Hippocampal formation (tissue), 2 donors: ENCODE measurements at places on chromosomes 7 and 10.

GRCh38 chr7:43865277-43865676 is 4.0 kb downstream of the MRPS24 start:
- no peak for DNase-seq

DNA sequence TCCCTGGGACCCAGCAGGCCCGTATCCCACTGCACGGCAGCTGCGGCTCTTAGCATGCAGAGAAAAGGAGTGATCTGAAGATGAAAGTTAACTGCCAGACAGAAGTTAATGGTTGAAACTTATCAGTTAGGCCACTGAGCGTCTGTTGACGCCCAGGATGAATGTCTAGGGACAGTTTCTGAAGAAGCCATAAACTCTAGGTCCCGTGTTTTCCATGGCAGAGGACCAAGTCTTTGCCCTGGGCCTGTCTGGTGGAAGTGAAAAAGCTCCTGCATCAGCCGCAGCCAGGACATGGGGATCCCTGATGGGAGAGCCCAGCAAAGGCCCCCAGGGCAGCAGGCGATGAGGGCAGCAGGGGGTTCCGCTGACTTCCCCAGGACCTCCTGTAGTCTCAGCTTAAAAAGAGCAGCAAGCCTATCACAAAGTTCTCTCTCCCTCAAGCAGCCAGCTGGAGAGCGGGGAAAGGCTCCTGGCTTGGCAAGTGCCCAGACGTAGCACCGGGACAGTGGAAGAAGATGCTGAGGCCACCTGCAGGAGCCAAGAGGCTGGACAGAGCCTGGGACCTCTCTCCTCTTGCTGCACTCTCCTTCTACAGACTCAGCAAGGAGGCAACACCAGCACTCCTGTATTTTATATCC is 79.6 kb downstream of the TNS3 start:
- DNase-seq: no peak

DNA sequence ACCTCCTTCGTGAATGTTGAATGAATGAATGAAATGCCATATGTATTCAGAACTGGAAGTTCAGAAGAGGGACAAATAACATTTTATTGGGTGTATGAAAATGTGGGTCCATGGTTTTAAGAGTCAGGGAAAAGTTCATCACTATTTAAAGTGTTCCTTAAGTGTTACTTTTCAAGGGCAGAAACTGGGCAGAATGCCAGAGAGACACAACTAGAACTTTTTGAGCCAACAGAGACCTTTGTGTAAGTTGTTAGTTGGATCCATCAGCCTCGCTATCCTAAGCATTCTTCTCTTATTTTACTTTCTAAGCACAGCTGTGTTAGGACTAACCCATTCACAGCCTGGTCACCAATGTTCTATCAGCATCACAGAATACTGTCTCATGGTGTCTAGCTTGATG is 13.6 kb upstream of the TAF3 start:
- DNase-seq: no peak

DNA sequence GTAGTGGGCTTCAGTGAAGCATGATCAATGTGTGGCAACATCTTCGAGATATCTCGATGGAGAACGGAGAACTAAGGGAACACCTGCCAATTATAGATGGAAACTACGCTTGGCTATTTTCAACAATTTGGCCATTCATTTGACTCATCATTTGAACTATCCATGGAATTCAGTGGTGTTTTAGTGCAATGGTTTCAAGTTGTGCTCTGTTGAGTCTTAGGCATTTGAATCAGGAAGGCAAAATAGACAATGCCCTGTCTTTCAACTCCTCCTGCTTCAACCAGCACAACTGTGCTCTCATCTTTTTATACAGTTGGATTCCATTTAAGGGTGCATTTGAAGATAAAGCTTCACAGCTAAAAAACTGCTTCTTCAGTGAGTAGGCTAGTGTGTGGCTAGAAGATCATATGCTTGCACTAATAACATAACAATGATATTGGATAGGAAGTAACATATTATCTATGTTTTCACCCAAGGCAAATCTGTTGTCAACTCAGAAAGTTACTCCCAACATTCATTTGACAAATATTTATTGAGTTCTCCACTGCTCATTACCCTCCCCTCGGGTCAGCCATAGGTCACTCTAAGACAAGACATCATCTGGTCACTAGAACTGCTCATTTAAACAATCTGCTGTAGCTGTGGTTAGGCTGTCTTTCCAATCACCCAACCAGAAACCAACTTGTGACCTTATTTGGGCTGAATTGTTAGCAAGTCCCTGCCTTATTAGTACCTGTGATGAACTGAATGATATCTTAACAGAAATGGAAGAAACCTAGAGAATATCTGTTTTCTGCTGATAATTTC is 314.1 kb upstream of the SP4 start:
- DNase-seq: no peak

DNA sequence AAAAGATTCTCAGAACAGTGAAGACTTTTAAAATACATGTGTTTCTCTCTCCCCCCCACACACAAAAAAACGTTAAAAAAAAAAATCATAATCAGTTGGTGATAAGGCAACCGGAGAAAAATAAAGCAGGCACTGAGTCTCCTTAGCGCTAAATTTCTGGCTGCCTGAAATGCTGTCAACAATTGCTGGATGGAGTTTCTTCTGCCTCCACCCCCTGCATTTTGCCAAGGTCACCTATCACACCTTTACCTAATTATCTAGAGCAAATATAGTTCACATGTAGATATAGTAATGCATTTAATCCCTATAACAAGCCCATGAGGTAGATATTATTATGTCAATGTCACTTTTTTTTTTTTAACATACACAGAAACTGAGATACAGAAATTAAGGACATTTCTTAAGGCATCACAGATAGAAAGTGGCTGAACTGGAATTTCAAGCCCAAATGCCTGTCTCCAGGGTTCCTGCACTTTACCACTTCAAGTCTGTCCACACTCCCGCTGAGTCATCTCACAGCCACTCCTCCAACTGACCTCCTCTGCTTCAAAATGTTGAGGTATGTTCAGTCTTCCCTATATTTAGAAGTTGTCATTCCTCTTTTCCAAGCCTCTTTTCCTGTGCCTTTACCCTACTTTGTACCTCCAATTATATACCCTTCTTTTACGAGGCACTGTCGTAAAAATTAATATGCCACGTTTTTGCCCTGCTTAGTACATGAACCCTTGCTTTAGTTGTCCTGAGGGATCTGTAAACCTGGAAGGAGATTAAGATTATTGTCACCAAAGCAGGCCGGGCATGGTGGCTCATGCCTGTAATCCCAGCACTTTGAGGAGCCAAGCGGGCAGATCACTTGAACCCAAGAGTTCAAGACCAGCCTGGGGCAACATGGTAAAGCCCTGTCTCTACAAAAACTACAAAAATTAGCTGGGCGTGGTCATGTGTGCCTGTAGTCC is 72.8 kb upstream of the MPP7 start:
- no peak for DNase-seq

DNA sequence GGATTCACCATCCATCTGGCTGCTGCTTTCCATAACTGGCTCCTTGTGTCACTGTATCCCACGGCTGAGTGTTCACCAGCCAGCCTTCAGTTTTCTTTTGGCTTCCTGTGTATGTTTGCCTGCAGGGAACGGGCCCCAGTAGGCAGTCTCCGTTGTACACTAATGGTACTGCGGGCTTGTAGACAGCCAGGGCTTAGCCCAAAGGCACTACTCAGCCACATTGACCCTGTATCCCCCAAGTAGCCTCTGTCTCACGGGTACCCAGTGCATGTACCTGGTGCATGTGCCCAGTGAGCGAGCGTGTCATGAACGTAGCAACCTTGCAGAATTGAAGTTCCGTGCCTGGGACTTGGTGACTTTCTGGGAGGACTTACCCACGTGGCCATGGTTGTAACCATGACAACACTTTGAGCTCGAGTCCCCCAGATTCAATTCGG is 6.1 kb downstream of the PFKFB3 start:
- no peak for DNase-seq
